ENCODE measurements at places on chromosomes 5 and 9. TPM values are rescaled to one million over a fixed set of nuclear protein-coding genes. Genes with fewer than 3 reads are reported as not detected.

Gene CDKN2B
- total RNA-seq = 29.2 TPM

Gene RNF224
- total RNA-seq = 1.2 TPM

Gene SMAD5
- 24.6 TPM for total RNA-seq

Gene SLC36A3
- total RNA-seq = not detected

Gene SH3GL2
- under 0.01 TPM for total RNA-seq

Gene PCDHGB5
- 5.1 TPM for total RNA-seq

Gene SHISAL2B
- total RNA-seq = not detected

Gene OLFM1
- total RNA-seq = 0.13 TPM

Gene NRARP
- 3.4 TPM for total RNA-seq

Gene APBA1
- total RNA-seq = 0.38 TPM

Gene TAS2R1
- total RNA-seq = not detected

Gene BHMT2
- total RNA-seq = not detected

Gene STOML2
- total RNA-seq = 248 TPM

Gene FOXD4L3
- not detected for total RNA-seq

Gene CCNO
- total RNA-seq = 1.8 TPM

Gene ZNF454
- total RNA-seq = 0.26 TPM

Gene HSPA5
- total RNA-seq = 520 TPM

Gene SPINK13
- total RNA-seq = not detected

Gene C7
- not detected for total RNA-seq

Gene SHOC1
- under 0.01 TPM for total RNA-seq

Gene OR13F1
- not detected for total RNA-seq

Gene RASEF
- 14.2 TPM for total RNA-seq

Gene NIM1K
- total RNA-seq = not detected

Gene FREM1
- total RNA-seq = not detected

Gene CYLC2
- total RNA-seq = not detected

Gene SLC36A1
- 4.5 TPM for total RNA-seq

Gene FAM151B
- 0.79 TPM for total RNA-seq

Gene TMEM215
- not detected for total RNA-seq

Gene TMEM203
- 39.2 TPM for total RNA-seq

Gene SHB
- total RNA-seq = 16.6 TPM

Gene BAAT
- total RNA-seq = 0.26 TPM

Gene PAPPA
- 1.3 TPM for total RNA-seq
